ENCODE measurements at places on chromosomes 7 and 10. TPM values are rescaled to one million over a fixed set of nuclear protein-coding genes. Genes with fewer than 3 reads are reported as not detected.

GRCh38 chr7:52959878-52960660, 75.4 kb upstream of the POM121L12 start:
- DNase-seq = no peak

GRCh38 chr7:141992156-141992555, 3.5 kb upstream of the MGAM start:
- DNase-seq = no peak

DNA sequence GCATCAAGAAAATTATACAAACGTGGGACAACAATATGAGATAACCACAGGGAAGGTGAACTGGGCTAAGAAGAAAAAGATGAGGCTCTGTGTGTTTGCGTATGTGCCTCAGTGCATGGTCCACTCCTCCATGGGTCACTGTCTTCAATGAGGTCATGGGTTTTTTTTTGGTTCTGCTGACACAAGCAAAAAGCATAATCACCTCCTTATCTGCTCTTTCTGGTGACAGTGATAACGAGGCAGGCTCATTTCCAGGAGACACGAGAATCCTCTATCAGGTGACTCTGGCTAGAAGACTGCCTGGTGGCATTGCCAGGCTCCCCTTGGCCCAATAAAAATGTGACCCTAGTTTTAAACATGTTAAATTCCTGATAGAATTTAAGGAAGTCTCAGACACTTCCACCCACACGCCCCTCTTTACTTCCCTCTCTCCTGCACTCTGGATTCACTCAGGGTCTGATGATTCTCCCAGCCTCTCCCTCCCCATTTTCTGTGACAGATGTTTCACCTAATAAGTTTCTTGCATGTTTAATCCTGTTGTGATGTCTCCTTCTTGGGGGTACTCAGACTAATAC, 35.3 kb upstream of the CDCA7L start:
- DNase-seq = no peak

GRCh38 chr7:123346766-123347165, 147.0 kb upstream of the SLC13A1 start:
- DNase-seq = no peak

GRCh38 chr10:15881542-15881941, 21.2 kb upstream of the MINDY3 start:
- DNase-seq = no peak

- DNase-seq = peak; percentile 82
Measured at GRCh38 chr7:88219781-88220747, at the start of gene SRI. TSS of gene SRI (minus strand) at chr7:88220038. CDS start at chr7:88220026, 12 bp downstream.

DNA sequence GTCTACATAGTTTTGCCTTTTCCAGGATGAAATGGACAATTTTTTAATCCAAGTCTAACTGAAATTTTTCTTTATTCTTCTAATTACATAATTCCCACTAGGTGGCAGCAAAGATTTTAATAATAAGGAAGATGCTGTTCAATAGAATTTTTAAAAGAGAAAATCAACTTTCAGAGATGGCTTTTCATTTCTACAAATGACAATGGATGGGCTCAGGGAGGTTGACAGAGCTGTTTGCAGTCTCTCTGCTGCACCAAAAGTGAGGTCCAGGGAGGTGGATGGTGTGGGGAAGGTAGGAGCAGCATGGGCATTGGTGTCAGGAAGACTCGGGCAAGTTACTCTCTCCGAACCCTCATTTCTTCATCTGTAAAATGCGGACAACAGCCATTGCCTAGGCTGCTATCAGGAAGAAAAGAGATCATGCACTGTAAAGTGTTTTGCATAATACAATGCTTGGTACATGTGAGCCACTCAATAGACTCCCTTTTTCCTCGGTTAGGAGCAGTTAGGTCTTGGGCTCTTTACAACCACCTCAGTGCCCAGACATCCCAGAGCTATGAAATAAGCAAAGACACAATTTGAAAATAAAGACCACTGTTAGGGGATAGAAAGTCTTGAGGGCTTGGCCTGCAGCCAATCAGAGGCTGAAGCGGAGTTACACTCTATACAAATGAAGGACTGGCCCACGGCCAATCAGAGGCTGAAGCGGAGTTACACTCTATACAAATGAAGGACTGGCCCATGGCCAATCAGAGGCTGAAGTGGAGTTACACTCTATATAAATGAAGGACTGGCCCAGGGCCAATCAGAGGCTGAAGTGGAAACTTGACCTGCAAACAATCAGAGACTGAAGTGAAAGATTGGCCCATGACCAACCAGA, 107.1 kb downstream of the ABLIM1 start:
- DNase-seq = no peak

DNA sequence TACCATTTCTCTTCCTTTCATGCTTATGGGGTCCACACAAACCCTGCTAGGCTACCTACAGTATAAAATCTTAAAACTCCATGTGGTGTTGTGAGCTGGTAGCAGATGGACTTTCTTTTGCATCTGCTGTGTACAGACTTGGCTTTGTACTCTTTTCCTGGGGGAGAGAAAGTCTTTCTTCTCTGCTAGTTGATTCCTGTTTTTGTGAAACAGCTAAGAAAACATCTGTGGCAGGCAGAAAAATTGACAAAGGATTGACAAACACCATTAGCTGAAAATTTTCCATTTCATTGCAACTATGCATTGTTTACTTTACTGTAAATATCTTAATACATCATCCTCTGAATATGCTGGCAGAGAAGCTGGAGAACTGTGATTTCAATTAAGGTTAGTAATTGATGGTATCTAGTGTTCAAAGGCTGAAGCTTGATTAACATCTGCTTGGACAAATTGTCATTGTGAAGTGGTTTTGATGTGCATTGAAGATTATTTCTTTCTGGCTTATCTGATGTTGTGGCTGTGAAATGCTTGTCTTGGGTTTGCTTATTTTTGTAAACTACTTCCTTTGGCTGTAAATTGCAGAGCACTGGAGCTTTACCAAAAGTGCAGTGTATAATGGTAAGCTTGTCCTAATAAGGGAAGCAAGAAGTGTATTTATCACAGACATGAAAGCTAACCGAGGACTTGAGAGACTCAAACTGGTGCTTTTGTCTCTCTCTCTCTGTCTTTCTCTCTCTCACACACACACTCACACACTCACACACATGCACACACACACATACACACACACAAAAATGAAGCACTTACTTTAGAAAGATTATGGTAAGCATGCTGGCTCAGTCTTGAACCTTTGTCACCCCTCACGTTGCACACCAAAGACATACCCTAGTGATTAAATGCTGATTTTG, at the start of gene FOXP2:
Gene FOXP2, plus strand, starts transcription at position 660 of the 908 bp plus-strand sequence. CDS start 11,697 bp downstream, outside the sequence.
- no peak for DNase-seq

GRCh38 chr10:7206412-7207100, 204.3 kb downstream of the SFMBT2 start:
- no peak for DNase-seq

DNA sequence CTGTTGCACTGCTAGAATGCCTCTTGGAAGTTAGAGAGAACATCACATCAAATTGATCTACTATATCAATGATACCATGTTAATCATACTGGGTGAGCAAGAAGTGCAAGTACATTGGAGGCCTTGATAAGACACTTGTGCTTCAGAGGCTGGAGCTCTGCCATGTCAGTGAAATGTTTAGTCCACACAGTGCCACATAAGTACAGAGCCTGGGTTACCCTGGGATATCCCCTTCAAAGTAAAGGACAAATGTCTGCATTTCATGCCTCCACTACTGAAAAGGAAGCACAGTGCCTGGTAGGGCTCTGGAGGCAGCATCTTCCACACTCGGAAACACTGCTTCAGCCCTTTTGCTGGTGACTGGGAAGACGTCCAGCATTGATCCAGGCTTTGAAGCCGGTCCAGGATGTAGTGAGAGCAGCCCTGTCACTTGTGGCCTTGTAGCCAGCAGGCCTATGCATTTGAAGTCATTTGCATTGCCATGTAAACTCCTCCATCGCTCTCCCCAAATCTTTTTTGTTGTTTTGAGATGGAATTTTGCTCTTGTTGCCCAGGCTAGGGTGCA, 15.7 kb upstream of the STN1 start:
- DNase-seq = no peak

- no peak for DNase-seq
Measured at GRCh38 chr10:101938305-101939007, 94.9 kb upstream of the KCNIP2 start.

GRCh38 chr7:51665045-51665780, 348.6 kb upstream of the COBL start:
- DNase-seq = no peak

- DNase-seq = no peak
Measured at GRCh38 chr10:83182076-83182475, 957.2 kb upstream of the GHITM start.

DNA sequence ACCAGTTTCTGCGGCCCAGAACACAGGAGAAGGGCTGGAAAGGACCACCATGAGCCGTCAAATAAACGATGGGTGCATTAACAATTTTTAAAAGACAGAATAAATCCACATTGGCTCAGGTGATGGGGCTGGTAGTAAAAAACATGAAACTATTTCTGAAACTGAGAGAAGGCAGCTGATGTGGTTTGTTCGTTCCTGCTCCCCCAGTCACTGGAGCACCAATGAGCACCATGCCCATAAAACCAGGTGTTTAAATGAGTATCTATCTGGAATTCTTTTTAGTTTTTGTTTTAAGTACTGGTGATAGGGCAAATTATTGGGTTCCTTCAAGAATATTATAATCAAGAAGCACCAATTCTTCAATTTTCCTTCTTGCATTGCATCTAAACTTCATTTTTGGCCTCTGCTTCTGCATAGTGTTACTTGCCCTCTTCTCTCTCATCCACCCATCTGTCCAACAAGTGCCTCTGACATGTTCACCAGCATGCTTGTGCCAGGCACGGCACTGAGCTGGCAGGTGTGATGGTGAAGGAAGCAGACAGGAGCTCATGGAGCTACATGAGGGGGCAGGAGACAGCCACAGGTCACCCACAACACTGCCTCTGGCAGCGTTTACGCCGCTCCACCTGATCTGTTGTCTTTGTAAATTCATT, 65.5 kb downstream of the LARP4B start:
- DNase-seq = no peak

DNA sequence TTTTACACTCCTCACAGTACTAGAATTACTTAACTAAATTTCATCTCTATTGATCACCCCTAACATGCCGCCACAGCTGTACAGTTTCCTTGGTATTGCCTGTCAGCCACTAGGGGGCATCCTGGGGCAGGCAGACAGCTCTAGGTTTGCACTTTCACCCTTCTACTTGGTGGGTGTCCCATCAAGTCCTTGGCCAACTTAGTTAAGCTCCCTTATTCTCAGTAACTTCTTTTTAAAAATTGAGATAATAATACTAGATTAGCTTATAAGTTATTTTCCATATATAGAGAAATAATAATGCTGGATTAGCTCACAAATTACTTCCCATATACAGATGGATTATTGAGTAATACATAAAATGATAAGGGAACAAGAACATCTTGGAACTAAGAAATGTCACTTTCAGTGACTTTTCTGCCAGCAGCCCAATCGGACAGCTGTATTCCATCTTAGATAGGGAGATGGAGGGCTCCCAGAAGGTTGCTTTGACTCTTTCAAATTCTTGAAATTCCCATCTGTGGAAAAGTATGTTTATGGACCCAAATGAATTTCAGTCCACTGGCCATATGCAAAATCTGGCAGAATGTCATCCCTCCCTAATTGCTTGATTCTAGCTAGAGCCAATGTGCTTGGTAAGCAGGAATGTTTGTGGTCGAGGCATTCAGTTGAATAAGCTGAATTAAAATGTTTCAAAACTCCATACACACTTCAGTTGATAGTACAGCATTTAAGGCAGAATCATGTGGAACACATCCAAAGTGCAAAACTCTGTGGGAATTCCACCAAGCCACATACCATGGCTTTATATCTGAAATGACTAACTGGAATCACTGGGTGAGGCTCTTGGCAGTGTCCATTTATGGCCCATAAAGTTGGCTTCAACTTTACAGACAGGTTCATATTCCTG, 309.7 kb downstream of the CSTF2T start:
- DNase-seq = peak; percentile 68

- DNase-seq = no peak
Measured at GRCh38 chr10:113103131-113103840, 153.2 kb downstream of the TCF7L2 start.

The NACAD gene
- 6.4 TPM for total RNA-seq

The CAMK2B gene
- total RNA-seq = 0.17 TPM

The GDF10 gene
- total RNA-seq = 0.20 TPM

The CTAGE15 gene
- total RNA-seq = 1.7 TPM

The HOXA9 gene
- not detected for total RNA-seq

The EPDR1 gene
- total RNA-seq = 5.3 TPM

The UPK3BL2 gene
- total RNA-seq = 4.6 TPM

The IPMK gene
- 7.2 TPM for total RNA-seq

All from H9 (cell line).